ENCODE measurements at places on chromosomes 1 and 21. TPM values are rescaled to one million over a fixed set of nuclear protein-coding genes. Genes with fewer than 3 reads are reported as not detected.

DNA sequence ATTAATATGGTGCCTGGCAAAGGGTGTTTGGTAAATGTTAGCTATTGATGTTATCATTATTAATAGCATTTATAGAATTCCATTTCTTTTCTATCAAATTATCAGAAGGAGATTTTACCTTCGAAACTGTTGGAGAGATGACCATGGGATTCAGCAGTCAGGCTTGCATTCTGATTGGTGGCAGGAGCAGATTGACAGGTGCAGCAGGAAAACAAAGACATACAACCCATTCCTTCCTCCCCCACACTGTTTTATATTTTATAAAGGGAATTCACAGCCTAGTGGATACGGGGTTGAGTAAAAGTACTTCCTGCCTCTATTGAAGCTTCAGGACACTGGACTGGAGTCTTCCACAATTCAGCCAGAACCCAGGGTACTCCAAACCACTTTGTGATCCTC is 55.1 kb upstream of the SYT14 start:
- DNase-seq, result no peak

- DNase-seq, result peak; percentile 68
Observed at GRCh38 chr1:156896490-156897033, 3.0 kb downstream of the PEAR1 start.

DCST2 gene
- total RNA-seq, result 0.07 TPM

RAB7B gene
- 22.5 TPM for total RNA-seq

DNA sequence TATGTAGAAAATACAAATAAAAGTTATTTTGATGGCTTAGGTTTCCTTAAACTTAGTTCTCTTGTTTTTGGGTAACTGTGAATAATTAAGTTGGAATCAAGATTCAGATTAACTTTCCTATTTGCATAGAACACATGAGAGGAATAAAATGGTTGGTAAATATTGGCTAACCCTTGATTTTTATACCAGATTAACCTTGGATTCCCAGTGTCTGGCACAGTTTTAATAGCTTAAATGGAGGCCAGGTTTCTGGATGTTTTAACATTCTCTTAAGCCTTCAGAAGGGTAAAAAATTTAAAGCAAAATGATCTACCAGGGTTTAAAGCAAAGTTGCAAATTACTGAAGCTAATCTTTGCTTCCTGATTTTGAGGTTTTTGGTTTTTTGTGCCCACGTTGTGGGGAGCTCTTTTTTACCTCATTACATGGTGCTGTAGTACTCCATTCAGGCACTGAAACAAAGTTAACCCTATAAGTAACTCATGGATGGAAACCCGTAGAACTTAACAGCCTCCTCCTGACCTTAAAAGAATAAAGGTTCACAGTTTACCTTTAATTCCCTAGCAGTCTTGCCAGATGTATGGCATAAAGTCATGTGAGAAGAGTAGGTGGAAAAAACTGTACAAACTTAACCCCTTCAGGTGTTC is 8.4 kb upstream of the SPATA1 start:
- no peak for DNase-seq

Measured in uterus (tissue), 4 donors.